ENCODE measurements at places on chromosomes 5 and 9.
A peak's percentile ranks its signal among the peaks of the same experiment; 100 is the strongest.

- DNase-seq, result peak; percentile 41
These were observed 692.7 kb downstream of the DNAH5 start for GRCh38 chr5:13251623-13252376.

- DNase-seq, result peak; percentile 19
These were observed 66.7 kb downstream of the PCDH1 start for GRCh38 chr5:141811287-141812155.

DNA sequence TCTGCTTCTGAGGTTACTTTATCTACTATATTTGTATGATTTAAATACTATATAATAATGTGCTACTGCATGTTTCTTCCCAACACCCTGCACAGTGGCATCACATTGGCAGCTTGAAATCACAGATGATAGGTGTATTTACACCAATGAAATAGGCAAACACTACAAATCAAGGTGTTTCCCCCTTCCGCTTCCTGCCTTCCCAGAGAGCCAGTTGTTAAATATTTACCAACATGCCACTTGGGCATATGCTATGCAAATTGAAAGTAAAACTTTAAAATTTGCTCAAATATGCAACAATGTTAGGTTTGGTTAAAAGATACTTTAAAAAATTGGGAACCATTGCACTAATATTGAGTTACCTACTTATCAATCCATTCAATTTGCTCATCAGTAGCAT lies 58.2 kb upstream of the SMARCA2 start:
- DNase-seq, result no peak

DNA sequence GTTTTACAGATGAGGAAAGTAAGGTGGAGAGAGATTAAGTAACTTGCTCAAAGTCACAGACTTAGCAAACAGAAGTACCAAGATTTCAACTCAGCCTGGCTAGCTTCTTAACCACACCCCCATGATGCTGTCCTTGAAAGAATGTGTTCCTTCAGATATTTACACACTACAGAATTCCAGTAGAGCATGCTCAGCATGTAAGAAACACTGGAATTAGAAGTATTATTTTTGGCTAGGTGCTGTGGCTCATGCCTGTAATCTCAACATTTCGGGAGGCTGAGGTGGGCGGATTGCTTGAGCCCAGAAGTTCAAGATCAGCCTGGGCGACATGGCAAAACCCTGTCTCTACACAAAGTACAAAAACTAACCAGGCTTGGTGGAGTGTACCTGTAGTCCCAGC lies 142.4 kb downstream of the EDIL3 start:
- no peak for DNase-seq

GRCh38 chr9:30244877-30245276 lies 2139.6 kb upstream of the ACO1 start:
- peak; percentile 32 for DNase-seq

GRCh38 chr5:33231935-33232334 lies 208.8 kb upstream of the TARS1 start:
- DNase-seq, result no peak

DNA sequence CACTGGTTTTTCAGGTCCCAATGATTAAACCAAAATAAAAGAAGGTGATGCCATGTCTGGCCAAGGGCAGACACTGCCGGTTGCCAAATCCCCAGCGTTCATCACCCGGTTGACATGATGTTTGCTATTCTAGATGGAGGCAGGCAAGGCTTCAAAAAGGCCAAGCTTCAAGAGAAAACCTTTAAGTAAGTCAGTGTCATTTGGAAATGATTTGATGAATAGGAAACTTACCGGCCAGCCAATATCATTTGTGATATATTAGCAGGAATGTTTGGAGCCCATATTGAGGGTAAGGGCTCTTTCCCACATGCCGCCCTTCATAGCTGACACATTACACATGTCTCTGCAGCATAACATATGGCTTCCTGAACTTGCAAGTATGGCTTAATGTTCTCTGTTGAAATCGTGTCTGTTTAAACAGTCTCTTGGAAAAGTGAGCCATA lies 89.5 kb upstream of the TTC23L start:
- DNase-seq, result no peak

- DNase-seq, result no peak
These were observed 2.6 kb upstream of the UAP1L1 start for GRCh38 chr9:137074657-137075274.

DNA sequence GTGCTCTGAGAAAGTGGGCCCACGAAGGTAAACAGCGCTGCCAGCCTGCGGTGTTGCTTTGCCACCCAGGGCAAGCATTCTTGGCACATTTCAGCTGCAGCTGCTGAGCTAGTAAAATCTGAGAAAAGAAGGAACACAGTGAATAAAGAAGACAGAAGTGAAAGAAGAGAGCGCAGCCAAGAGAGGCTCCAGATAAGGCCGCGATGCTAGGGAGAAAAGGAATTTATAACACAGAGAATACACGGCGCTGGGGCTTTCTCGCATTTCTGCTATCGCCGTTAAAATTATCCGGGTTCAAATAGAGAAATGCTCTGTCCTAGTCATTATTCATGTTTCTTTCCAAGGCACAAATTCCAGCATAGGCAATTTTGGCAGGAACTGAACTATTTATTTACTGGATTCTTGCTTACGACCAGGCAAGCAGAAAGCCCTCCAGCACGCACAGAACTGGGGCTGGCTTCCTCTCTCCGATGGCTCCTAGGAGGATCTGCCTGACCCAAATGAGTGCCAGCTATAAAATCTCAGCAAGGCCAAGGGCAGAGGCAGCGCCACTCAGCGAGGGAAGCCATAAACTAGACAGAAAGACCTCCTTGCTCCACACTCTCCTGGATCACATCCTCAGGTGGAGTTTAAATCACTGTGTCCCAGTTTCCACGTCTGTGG lies 111.2 kb downstream of the ATPSCKMT start:
- no peak for DNase-seq

- DNase-seq, result no peak
These were observed at the start of gene CMYA5 for GRCh38 chr5:79689541-79690466. CMYA5 (plus strand) TSS chr5:79689836; CDS start chr5:79689908, 72 bp downstream.

DNA sequence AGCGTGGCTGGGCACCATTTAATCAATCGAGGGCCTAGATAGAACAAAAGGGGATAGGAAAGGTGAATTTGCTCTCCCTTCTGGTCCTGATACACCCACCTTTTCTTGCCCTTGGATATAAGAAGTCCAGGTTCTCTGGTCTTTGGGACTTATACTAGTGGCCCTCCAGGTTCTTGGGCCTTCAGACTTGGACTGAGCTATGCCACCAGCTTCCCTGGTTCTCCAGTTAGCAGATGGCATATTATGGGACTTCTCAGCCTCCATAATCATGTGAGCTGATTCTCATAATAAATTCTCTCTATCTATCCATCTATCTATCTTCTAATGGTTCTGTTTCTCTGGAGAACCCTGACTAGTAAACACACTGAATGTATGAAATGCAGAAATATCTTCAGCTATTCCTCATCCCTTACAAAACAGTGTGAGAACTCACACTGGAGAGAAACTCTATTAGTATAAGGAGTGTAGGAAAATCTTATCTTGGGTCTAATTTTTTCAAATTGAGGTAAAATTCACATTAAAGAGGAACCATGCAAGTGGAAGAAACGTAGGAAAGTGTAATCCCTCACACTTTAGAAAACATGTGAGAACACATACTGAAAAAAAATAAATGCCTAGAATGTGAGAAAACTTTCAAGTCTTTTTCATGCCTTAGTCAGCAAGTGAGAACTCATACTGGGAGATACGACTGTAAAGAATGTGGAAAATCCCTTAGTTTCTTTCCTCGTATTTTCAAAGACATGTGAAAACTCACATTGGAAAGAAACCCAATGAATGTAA lies 15.5 kb downstream of the PCDHB15 start:
- DNase-seq, result peak; percentile 9

DNA sequence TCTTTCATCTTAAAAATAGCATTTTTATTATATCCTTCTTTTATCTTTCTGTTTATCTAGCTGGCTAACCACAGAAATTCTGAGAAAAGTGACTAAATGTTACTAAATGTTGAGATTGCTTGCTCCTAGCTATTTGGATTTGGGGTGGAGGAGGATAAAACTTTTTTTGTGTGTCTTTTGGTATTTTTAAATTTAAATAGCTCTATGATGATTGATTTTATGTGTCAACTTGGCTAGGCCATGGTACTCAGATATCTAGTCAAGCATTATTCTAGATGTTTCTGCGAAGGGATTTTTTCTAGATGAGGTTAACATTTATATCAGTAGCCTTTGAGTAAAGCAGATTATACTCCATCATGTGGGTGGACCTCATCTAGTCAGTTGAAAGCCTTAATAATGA lies 75.0 kb downstream of the GCNT1 start:
- no peak for DNase-seq

- no peak for DNase-seq
These were observed 30.1 kb upstream of the SNX24 start for GRCh38 chr5:122815218-122815767.

DNA sequence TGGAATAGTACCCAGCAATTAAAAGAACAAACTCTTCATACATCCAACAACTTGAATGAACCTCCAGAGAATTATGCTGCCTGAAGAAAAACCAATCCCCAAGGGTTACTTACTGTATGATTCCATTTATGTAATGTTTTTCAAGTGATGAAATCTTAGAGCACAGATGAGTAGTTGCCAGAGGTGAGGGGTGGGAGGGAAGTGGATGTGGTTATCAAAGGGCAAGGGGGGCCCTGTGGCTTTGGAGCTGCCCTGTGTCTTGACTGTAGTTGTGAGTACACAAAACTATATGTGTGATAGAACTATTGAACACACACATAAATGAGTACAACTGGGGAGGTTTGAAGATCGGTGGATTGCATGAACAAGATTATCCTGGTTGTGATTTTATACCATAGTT lies 115.8 kb upstream of the SLC25A48 start:
- DNase-seq, result no peak

- DNase-seq, result no peak
These were observed 548.5 kb downstream of the MTRR start for GRCh38 chr5:8417316-8418048.

GRCh38 chr9:32456564-32456963 lies 69.4 kb downstream of the RIGI start:
- DNase-seq, result no peak

- no peak for DNase-seq
These were observed 186.7 kb downstream of the DCP2 start for GRCh38 chr5:113163328-113163727.

GRCh38 chr9:124088476-124088837 lies 76.9 kb downstream of the LHX2 start:
- no peak for DNase-seq

DNA sequence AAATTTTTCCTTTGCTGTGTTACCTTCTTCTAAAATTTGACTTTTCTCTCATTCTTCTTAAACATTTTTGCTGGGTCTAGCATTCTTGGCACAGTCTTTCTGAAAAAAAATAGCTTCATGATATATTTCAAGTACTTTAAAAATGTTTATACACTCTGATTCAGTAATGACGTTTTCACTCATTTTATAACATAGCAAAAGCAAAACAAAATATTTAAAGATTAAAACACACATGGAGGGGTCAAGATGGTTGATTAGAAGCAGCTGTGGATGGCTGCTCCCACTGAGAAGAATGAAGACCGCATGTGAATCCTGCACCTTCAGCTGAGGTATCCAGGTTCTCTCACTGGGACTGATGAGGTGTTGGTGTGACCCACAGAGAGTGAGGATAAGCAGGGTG lies 188.2 kb downstream of the SGCD start:
- DNase-seq, result no peak

DNA sequence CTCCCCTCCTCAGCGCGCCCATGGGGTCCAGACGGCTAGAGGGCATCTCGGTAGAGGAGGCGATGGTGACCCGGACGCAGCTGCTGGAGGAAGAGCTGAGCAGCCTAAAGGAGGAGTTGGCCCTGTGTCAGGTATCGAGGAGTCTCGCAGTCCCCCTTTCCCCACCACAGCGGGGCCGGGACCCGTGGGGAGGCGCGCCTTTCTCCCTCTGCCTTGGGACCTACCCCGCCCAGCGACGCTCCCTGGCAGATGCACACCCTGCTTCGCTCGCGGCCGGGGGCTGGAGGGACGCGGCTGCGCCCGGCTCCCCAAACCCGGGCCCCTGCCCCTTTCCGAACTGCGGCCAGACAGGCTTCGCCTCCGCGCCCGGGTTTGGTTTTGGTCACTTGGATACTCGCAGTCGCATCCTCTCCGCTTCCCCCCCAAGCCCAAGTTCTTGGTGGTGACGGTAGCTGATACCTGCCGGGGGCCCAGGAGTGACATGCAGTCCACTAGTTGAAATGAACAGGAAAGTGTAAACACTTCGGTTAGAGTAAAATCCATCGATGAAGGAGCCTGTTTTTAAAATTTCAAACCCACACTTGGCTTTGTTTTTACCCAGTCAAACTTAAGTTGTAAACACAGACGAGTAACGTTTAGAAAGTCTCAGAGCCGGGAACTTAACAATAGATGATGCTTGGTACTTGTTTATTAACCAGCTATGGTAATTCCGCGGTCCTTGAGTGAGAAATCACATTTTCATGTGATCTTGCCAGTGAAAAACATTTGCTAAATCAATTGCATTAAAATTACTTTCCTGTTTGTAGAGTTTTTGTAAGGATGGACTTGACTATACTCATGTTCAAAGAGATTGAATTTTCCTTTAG lies 688 bp downstream of the CNTLN start:
- peak; percentile 21 for DNase-seq

DNA sequence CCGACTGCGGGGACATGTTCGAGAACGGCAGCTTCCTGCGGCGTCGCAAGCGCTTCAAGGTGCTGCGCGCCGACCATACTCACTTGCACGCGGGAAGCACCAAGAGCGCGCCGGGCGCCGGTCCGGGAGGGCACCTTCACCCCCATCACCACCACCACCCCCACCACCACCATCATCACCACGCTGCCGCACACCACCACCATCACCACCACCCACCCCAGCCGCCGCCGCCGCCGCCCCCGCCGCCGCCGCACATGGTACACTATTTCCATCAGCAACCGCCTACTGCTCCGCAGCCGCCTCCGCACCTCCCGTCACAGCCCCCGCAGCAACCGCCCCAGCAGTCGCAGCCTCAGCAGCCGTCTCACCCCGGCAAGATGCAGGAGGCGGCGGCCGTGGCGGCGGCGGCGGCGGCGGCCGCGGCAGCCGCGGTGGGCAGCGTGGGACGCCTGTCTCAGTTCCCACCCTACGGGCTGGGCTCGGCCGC lies 514 bp downstream of the FOXB2 start:
- no peak for DNase-seq
